Bronchial epithelial cell (primary cell): ENCODE measurements at places on chromosomes 3 and 15.

DNA sequence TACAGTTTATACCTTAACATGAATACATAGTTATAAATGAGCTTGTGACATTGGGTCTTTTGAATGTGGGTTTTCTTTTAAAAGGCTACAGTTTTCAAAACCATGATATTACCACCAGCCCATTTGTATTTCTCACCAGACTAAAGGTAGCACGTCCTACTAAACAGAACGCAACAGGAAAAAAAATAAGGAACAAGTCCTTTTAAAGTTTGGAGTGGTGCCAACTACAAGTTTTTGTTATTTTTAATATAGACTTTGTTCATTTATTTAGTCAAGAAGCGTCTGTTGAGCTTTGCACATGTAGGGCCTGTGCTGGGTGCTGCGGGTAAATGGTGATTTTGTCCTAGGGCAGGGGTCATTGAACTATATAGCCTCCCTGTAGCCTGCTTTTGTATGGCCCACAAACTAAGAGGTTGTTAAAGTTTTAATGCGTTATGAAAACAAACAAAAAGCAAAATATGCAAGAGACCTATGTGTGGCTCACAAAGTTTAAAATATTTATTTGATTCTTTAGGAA, 164.4 kb downstream of the GHSR start:
- no peak for DNase-seq

DNA sequence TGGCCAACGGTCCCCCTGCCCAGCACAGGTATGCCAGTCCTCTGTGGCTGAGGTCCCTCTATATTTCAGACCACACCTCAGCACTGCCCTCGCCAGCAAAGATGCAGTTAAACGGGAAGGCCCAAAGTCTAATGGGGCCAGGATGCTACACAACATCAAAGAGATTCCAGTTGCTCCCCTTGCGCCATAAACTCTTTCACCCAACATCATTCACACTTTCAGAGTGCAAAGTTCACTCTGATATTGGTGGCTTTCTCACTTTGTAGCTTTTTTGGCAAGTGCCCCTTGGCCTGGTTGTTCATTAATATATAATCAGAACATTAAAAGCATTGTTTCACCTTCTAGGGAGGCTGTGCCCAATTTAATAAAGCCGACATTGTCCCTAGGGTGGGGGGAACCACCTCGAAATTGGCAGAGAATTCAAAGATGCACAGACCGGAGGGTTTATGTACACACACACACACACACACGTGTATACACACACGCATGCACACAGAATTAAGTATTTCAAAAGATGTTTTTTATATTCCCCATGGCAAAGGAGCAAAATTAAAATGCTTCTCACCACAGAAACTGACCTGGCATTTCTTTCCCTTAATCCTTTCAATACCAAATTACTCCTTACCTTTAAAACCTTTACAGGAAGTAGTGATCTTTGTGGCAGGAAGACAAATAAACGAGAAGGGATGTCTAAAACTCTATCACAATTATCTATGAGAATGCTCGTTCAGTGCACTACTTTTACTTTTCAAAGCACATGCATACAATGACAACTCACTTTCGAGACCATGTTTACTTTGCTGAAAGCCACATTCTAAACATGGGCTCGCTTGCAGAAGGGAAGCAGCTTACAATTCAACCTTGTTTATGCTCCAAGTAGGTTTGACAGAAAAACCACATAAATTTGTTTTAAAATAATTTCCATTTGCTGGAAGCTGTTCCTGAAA, 19.5 kb downstream of the LRIG1 start:
- no peak for DNase-seq

DNA sequence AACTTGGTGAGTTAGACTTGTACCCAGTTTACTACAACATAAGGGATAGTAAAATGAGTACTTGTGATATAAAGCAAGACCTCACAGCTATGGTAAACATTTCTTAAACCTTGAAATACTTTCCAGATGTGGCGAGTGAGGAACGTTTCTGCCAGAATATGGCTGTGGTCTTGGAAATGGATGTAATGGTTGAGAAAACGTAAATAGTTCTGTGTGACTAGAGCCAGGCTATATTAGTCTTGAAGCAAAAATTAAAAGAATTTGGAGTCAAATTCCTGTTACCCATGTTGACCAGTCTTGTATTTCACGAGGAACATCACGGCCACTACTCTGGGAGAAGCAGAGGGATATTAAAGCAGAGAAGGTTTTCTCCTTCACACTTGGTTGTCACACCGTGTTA, 15.3 kb downstream of the OR4F15 start:
- DNase-seq: no peak

DNA sequence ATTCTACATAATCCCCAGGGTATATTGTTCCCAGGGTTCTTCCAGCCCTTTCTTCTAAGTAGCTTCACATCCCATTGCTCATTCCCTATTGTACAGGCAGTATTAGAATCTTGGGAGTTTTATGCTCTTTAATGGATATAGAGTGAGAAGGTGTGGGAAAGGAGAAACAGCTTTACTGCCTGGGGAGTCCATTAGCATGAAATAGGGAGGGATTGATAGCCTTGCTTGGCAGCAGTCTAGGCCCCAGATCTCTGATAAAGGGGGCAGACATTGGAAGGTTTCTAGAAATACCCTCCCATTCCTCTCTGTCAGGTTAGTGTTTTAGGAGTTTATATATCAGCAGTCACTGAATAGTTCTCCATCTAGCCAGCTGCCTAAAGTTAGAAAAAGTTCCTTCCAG, 334.3 kb downstream of the UNC13C start:
- no peak for DNase-seq

GRCh38 chr3:64578797-64579196, 109.0 kb downstream of the ADAMTS9 start:
- no peak for DNase-seq

DNA sequence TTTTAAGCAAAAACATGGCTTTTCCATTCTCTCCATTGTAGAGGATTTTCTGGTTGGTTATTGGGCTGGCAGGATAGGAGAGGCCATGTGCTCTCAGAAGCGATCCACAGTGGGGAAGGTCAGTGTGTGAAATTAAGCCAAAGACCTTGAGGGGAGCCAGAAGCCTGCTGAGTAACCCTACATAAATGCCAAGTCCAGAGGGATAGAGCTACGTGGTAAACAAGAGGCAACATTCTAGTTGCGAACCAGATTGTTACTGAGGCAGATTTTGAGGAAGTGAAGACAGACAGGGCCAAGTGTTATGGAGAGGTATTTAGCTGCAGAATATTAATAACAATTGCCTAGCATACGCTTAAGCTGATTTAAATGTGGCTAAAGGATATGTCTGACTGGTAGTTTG, 592.8 kb upstream of the GBE1 start:
- DNase-seq: no peak

DNA sequence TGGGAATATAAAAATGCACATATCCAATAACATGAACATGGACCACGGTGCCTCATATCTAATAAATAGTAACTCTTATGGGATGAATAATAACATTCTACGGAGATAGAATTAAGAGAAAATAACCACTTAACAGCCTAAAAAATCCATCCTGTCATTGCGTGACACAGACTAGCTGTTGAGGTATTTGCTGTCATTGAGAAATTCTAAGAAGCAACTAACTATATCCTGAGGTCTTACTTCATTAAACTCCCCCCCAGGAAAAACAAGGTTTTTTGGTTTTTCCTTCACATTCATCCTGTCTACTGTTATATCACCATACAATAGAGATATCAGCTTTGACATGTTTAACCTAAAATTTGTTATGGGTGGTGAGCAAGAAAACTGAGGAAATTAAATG, 14.3 kb downstream of the CEP152 start:
- no peak for DNase-seq

- no peak for DNase-seq
These were observed 54.9 kb upstream of the SLC7A14 start for GRCh38 chr3:170640737-170641171.

DNA sequence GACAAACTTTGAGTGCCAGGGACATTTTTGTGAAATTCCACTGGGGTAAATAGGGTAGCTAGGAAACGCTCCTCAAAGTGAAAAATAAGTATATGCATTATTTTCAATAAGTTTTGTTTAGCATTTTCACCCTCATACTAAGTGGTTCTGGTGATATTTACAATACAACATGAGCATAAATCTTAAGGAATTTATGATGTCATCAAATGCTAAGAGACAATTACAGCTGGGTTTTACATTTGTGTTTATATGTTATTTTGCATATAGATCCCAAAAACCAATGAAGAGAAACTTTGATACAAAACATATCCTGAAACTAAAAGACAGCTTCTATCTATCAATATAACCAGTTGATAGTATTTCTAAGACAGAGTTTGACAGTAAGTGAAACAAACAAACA, 323.1 kb downstream of the ZBTB20 start:
- DNase-seq: no peak

DNA sequence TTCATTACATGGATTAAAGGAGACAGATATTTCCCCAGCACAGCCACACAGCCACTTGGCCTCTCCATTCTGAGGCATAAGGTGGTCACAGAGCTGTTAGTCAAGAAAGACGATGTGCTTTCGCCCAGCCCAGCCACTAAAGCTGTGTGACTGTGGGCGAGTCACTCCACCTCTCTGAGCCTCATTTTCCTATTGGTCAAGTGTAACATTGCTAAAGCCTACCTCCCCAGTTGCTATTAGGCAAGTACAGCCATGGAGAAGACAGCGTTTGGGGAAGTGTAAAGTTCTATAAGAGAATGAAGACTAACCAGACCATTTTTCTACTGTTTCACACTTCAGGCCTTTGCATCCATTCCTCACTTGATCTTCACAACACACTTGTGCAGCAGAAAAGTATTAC, 24.1 kb downstream of the TMEM40 start:
- DNase-seq: no peak

- DNase-seq: peak; percentile 47
These were observed 82.3 kb downstream of the IQSEC1 start for GRCh38 chr3:12990781-12991480.

GRCh38 chr3:14988988-14989394, 41.6 kb downstream of the NR2C2 start:
- DNase-seq: no peak

DNA sequence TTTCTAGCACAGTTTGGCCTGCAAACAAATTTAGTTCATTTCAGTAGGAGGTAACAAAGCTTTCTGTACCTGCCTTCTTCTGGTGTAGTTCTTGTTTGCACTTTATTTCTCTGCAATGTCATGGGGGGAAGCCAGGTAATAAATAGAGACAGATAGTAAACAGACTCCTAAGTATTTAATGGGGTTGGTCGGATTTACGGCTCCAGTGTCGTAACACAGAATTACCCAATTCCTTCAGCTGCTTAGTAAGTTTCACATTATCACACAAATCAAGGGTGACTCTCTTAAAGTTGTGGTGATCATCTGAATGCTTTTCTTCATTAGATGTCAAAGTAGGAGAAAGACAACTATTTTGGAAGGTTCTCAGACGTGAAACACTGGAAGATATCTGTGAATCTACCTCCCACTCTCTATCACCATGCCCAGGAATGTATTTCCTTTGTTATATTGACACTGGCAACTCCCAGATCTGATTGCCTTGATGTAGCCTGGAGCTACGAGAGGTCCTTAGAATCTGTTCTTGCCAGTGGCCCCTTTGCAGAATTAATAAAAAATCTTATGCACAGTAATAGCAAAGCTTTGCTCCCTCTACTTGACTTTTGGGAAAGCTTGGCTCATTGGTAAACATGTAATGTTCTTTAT, 25.0 kb upstream of the TMC3 start:
- DNase-seq: peak; percentile 61

GRCh38 chr15:66588971-66589370, 23.2 kb upstream of the LCTL start:
- DNase-seq: no peak

GRCh38 chr3:102529452-102529851, 94.6 kb downstream of the ZPLD1 start:
- DNase-seq: peak; percentile 55

- DNase-seq: peak; percentile 35
These were observed at the start of gene SEMA4B for GRCh38 chr15:90201130-90201943. TSS of gene SEMA4B (plus strand) at chr15:90201330. CDS start at chr15:90201579, 249 bp downstream.

GRCh38 chr3:132180337-132180791, 136.8 kb upstream of the ACP3 start:
- DNase-seq: peak; percentile 65

- DNase-seq: no peak
These were observed 12.8 kb downstream of the ARMC8 start for GRCh38 chr3:138199851-138200250.

- DNase-seq: peak; percentile 93
These were observed 496.1 kb downstream of the FOXP1 start for GRCh38 chr3:71087143-71088018.

DNA sequence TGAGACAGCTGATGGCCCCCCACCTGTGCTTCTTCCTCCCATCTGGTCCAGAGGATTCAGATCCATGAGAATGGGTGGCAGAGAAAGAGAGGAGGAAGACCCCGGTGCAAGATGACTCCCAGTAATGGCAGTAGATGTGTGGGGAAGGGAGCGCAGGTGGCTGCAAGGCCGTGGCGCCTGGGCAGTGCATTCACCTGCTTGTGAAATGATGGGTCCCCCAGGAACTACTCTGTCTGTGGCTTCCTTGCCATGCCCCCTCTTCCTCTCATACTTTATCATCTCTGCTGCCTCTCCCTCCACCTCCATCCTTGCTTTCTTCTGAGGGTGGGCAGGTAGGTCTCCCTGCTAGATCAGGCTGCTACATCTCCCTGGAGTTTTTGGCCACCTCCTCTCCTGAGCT, 23.3 kb downstream of the ZNF710 start:
- no peak for DNase-seq

DNA sequence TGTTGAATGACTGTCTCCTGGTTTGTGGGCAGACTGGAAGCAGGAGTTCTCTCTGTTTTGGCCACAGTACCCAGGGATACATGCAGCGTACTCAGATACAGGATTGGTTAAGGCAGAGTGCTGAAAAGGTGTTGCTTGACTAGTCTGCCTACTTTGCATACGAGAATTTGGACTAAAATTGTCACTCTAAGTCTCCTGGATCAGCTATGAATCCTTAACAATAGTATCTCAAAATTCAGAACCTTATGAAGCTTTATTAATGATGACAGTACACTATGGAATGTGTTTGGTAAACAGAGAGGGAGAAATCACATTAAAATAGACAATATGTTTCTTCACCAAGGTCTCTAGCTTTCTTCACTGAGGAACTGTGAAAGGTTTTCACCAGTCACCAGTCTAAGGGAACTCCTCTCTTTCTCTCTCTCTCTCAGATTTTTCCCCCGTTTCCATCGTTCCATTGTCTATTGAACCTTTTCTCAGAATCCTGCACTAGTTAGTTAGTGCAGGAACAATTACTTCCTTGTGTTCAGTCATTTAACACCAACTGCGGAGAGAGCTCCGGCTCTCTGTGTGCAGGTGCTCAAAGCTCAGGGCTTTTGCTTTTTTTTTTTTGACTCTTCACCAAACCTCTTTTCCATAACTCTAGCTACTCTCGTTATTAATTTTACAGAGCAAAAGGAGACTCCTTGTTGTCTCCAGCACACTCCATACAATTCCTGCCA, 85.9 kb upstream of the FNDC3B start:
- peak; percentile 61 for DNase-seq

DNA sequence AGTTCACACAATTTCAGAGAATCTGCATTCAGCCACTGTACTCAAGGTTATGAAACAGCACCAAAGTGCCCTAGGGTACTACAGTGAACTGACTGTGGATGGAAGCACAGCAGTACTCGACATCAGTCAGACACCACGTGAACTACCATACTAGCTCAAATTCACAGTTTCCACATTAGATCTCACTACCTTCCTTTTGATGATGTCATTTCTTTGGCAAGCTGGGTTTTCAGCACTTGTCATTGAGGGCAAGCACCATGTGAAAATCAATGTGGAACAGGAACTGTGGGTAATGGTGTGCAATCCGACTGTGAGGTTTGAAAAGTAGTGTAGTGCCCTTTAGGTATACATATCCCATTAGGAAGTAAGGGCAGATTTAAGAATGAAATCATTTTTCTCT, 110.5 kb upstream of the BFSP2 start:
- DNase-seq: no peak

GRCh38 chr3:72257203-72257602, 472.3 kb upstream of the PROK2 start:
- DNase-seq: no peak
